Bone marrow (tissue), 2 donors: ENCODE measurements at places on chromosomes 3 and 15.

- DNase-seq, result no peak
Observed at GRCh38 chr3:46882377-46883053, 5.0 kb downstream of the PTH1R start.

GRCh38 chr3:11386465-11387113, 114.4 kb downstream of the ATG7 start:
- DNase-seq, result no peak

DNA sequence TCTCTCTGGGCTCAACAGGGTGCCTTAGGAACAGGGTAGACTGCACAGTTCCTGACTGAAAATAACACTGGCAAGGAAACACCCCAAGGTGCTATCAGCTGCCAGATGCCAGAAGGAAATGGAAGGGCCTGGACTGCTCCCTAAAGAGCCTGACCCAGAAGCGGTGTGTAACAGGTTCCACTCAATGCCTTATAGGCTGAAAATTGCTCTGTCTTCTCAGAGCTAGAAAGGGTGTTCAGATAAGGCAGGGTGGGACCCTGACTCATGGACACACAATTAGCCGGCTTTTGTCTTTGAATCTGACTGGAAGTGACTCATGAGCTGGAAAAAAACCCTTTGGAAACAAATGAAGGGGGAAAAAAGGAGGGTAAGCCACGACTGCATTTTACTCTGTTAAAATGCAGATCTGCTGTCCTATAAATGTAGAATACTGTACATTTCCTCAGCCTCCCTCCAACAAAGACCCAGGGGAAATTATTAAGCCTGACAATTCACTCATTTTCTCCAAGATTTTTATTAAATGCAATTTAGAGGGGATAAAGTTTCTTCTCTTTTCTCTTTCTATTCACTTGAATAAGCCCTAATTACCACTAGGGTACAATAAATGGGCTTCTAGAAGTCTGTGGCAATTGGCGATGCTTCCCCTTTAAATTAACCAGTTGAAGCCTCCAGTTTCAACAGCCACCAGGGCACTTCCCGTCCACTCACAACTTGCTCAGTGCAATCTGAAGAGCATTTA, 160.2 kb upstream of the TBL1XR1 start:
- DNase-seq, result no peak

DNA sequence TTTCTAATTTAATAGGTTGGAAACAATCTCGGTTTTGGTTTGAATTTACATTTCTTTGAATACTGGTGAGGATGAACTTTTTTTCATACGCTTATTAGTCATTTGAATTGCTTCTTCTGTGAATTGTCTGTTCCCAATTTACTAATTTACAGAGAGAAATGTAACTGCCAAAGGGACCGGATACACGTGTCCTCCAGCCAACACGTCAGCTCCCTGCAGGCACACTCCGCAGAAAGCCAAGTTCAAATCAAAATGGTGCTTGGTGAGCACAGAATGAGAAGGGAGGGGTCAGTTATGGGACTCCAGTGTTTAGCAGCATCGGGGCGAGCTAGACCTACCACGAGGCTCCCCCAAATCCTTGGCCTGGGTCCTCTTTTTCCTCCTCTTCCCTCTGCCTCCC, 10.8 kb upstream of the TSEN2 start:
- no peak for DNase-seq
